ENCODE measurements at places on chromosomes 16 and 17.

DNA sequence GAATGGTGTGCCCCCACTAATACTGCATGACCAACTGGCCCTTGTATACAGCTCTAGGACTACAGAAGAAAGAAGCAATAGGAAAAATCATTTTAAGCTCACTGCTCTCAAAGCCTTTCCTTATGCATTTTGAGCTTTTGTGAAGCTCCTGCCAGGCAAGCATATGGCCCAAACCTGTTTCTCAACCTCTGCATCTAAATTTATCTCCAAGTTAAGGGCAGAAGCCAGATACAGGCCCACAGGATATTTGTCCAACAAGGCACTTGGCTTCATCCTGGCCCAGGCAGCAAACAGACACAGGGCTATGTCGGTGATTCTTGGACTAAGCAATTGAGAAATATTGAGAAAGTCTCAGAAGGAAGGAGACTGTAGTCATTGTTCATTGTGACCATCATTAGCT lies 43.9 kb downstream of the CCT6B start:
- DNase-seq = no peak

DNA sequence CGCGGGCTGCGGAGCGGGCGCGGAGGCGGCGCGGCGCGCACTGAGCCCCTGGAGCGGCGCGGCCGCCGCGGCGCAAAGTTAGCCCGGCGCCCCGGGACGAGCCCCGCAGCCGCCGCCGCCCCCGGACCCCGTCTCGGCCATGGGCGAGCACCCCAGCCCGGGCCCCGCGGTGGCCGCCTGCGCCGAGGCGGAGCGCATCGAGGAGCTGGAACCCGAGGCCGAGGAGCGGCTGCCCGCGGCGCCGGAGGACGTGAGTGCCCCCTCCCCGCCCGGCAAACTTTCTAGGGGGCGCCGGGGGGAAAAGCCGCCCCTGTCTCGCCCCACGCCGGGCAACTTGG lies 388 bp downstream of the RHBDL3 start:
- no peak for DNase-seq

DNA sequence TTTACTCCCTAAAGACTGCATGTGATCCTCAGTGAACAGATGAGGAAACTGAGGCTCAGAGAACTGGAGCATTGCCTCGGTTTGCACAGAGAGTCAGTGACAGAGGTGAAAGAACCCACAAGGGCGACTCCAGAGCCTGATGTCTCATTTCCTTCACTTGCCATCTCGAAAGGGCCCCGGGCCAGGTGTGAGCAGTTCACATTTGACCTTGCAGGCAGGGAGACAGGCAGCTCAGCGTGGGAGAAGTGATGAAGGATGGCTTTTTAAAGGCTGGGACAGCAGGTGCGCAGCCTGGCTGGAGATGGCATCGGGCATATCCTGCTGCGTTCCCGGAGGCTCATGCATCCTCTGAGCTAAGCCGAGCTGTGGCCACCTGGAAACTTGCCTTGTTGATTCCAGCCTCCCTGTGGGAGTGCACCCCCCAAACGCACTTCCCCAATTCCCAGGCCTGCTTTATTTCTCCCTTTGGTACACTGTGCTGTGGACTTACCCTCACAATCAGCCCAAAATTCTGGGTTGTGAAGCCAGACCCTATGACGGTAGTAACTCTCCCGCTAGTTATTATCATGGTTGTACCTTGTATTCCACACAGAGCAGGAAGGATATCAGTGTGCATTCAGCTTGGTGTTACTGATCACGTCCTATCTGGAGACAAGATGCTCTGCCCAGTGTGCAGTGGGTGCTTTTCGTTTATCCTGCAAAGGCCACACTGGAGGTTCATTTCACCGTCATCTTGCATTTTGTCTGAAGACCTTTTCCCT lies 753.2 kb upstream of the EEF2KMT start:
- no peak for DNase-seq

GRCh38 chr16:80569440-80570105 lies 28.8 kb downstream of the DYNLRB2 start:
- no peak for DNase-seq

DNA sequence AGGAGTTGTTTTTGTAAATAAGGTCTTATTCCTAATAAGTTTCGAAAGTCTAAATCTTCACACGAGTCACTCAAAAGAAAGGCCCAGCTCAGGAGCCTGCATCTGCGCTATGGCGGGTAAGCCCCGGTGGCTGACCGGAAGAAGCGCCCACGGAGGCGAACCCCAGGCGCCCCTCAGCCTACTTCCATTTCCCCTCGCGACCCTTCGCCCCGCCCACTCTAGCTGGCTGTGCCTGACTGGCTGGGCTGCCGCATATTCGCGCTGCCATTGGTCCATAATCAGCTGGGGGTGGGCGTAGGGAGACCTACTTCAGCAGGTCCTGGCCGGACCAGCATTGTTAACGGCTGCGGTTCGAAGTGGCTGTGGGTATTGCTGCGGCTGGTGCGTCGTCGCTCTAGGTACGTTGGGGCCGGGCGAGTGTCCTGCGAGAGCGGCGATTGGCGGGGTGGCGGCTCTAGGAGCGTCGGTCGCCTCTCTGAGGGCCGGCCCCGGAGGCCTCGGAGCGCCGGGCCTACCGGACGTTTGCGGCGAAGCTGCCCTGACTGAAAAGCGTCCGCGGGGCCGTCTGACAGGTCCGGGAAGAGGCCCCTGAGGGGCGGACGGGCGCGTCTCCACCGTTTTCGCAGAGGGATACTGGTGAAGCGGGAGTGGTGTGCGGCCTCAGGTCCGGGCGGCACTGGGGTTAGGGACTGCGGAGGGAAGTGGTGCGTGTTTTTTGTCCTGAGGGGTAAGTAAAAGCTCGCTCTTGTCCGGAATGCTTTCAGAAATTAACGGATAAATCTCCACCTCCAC lies at the start of gene ATF7IP2:
ATF7IP2 (plus strand) TSS at position 337 of the 792 bp plus-strand sequence. CDS start 44,560 bp downstream, outside the sequence.
- DNase-seq = no peak

DNA sequence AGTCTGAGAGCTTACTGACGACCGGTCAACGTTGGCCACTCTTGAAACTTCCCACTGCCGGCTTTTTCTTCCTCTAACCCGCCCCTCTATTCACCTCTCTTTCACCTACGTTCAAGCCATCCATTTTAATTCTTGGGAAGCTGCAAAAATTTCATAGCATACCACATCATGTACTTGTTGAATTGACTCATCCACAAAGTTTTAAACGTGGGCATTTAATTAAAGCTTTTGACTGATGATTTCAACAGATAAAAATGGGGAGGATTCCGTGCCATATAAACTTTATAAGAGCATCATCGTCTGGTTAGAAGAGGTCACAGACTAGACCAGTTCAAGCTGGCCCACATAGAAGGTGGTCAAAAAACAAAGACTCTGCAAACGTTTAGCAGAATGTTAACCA lies 22.5 kb downstream of the VPS53 start:
- no peak for DNase-seq

Data from NCI-H748 treated with DMSO at 0.1 percent for 48 hours (cell line).